ENCODE measurements at places on chromosomes 16 and 17.

DNA sequence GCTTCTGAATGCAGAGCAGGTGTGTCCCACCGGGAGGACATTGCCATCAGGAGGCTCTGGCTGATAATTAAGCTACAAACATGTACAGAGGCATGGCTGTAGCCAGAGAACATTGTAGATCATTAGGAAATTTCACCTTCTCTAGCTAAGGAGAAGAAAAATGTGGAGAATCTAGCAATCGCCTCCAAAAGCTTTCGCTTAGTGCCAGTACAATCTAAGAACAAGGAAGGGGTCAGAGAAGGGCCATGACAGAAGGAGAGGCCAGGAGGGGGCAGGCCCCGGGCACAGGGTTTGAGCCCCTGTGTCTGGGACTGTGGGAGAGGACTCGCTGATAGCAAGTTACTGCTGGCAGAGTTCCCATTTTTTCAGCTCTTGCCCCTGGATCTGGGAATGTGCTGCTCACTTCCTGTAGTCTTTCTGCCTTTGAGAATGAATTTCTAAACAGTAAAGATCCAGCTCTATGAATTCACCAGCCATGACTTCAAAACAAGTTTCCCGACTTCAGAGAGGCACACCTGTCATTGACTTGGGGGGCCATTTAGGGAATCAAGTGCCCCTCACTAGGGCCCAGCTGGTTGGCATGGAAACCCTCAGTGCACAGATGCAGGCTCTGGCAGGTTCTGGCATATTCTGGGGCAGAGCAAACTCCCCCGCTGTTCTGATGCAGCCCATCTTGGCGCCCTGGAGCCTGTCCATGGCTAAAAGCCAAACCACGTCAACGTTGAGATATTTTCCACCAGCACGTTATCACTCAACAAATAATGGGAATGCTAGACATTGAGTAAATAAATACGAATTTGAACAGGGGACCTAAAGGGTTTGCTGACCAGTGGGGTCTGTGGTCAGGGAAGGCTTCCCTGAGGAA, 59.5 kb upstream of the CACNG4 start:
- H3K4me1 ChIP-seq, result peaks cover 4% of the 10 kb centered on the region
- H3K36me3 ChIP-seq, result no peaks in the 10 kb centered on the region
- DNase-seq, result no peak
- H3K27me3 ChIP-seq, result no peaks in the 10 kb centered on the region
- H3K27ac ChIP-seq, result no peak overlapping the region
- no peak overlapping the region for H3K4me3 ChIP-seq

DNA sequence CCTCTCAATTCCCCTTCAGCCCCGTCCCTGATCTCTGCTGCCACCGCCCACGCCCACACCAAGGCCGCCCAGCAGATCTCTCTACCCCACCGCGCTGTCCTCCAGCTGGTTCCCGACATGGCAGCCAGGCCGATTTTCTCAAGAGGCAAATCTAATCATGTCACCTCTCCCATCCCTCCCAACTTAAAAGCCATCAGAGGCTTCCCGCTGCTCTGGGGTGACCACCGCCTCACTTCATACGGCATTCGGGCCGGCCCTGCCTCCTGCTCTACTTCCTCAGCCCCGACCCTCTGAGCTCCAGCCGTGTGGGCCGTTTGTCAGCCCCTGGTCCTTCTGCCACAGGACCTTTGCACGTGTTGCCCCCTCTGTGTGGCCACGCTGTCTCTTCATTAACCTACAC, 63.2 kb downstream of the RPH3AL start:
- H3K4me1 ChIP-seq, result peaks cover 14% of the 10 kb centered on the region
- no peak overlapping the region for H3K27ac ChIP-seq
- DNase-seq, result no peak
- H3K27me3 ChIP-seq, result no peaks in the 10 kb centered on the region

GRCh38 chr17:50445730-50446325, 19.8 kb downstream of the ACSF2 start:
- H3K4me3 ChIP-seq, result no peak overlapping the region
- H3K36me3 ChIP-seq, result peaks cover 2% of the 10 kb centered on the region
- no peak overlapping the region for H3K27ac ChIP-seq
- no peaks in the 10 kb centered on the region for H3K4me1 ChIP-seq
- DNase-seq, result no peak

DNA sequence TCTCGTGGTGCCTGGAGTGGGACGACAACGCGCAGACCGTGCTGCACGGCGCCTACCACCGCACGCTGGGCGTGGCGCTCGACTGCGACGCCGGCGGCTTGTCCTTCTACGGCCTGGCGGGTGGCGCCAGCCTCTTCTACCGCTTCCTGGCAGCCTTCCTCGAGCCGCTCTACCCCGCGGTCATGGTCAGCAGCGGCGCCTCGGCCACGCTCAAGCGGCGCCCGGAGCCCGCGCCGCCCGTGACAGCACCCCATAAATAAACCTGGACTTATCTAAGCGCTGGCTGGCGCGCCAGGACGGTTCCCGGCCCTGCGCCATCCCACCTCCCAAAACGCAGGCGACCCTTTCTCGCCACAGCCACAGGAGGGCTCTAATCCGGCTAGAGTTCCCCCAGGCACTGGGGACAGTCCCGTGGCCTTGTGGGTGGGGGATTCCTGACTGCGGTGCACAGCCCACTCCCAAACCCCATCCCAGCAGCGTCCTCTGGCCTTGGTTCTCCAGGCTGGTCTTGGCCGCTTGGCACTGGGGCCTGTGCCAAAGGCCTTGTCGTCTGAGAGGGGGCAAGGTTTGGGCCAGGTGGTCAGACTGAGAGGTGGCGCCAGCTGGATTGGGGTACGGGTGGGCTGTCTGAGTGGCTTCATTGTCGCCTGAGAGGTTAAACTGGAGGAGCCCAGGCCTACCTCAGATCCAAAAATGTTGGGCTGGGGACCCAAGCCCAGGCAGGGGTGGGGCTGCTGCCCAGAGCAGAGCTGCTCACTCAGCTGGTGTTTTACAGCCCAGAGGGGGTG, 10.1 kb upstream of the SLC16A5 start:
- H3K4me3 ChIP-seq, result peak overlapping the region; percentile 61
- H3K36me3 ChIP-seq, result no peaks in the 10 kb centered on the region
- no peaks in the 10 kb centered on the region for H3K27me3 ChIP-seq
- H3K4me1 ChIP-seq, result no peaks in the 10 kb centered on the region

- H3K27ac ChIP-seq, result no peak overlapping the region
- H3K27me3 ChIP-seq, result peaks cover 23% of the 10 kb centered on the region
- H3K36me3 ChIP-seq, result no peaks in the 10 kb centered on the region
- DNase-seq, result no peak
Observed at GRCh38 chr17:77273397-77274085, 132.8 kb downstream of the SEC14L1 start.

GRCh38 chr17:8580952-8581658, 49.4 kb downstream of the MYH10 start:
- peaks cover 2% of the 10 kb centered on the region for H3K27me3 ChIP-seq
- H3K4me3 ChIP-seq, result no peak overlapping the region
- no peak for DNase-seq
- H3K27ac ChIP-seq, result no peak overlapping the region

GRCh38 chr17:81395600-81396277, 482 bp downstream of the BAHCC1 start:
- no peak overlapping the region for H3K4me3 ChIP-seq
- H3K4me1 ChIP-seq, result peaks cover 20% of the 10 kb centered on the region
- peaks cover 66% of the 10 kb centered on the region for H3K27me3 ChIP-seq
- peaks cover 2% of the 10 kb centered on the region for H3K36me3 ChIP-seq

- H3K36me3 ChIP-seq, result peaks cover 23% of the 10 kb centered on the region
- no peak overlapping the region for H3K27ac ChIP-seq
- H3K4me3 ChIP-seq, result no peak overlapping the region
- H3K27me3 ChIP-seq, result no peaks in the 10 kb centered on the region
- no peak for DNase-seq
Observed at GRCh38 chr17:46117117-46117516, 76.1 kb downstream of the KANSL1 start.

DNA sequence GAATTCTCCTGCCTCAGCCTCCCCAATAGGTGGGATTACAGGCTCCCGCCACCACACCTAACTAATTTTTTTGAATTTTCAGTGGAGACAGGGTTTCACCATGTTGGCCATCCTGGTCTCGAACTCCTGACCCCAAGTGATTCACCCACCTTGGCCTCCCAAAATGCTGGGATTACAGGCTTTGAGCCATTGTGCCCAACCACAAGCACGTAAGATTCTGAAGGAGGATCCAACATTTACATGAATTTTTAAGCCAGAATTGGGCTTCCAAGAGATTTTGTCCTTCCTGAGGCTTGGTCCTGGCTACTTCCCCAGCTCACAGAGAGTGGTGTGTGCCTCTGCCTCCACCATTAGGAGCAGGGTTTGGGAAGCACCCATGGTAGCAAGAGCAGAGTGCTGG, 11.1 kb downstream of the G6PC3 start:
- no peak overlapping the region for H3K27ac ChIP-seq
- H3K36me3 ChIP-seq, result peaks cover 5% of the 10 kb centered on the region
- DNase-seq, result no peak
- H3K27me3 ChIP-seq, result no peaks in the 10 kb centered on the region
- no peaks in the 10 kb centered on the region for H3K4me1 ChIP-seq

DNA sequence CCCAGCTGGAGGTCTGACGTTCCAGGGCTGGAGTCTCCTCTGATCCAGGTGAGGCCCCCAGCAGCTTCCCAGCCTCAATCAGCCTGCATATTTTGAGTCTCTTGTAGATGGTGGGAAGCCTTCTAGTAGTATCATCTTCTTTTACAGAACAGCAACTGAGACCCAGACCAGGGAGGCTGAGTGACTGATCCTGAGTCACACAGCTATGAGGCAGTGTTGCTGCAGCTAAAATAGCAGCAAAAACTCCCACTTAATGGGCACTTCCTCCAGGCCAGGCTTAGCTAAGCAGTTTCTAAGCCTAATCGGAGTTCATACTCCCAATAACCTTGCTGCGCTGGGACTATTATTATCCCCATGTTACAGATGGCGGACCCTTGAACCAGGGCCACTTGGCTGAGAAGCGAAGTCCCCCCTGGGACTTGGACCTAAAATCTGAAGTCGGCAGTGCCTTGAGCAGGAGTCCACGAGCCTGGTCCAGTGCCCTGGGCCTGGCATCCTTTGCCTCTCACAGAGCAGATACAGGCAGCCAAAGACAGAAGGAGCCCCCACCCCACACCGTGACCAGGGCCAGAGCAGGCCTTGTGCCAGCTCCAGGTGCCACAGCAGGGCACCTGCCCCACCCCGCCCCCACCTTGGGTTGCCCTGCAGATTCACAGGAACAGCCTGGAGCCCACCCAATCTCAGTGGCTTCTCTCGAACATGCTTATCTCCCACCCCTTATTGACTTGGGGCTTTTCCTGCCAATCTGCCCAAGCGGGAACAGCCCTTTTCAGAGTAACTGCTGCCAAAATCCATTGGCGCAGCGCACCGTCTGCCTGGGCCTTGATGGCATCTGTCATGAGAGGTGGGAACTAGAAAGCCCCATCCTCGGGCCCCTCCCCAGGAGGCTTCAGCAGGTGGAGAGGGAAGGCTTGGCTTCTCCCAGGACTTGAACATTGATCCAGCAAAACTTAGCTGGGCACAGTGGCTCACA, 65.1 kb downstream of the SOCS1 start:
- H3K36me3 ChIP-seq, result peaks cover 6% of the 10 kb centered on the region
- peaks cover 37% of the 10 kb centered on the region for H3K4me1 ChIP-seq
- no peak overlapping the region for H3K4me3 ChIP-seq
- no peaks in the 10 kb centered on the region for H3K27me3 ChIP-seq
- peak overlapping the region; percentile 42 for H3K27ac ChIP-seq
- DNase-seq, result no peak

GRCh38 chr16:11684231-11685025, 16.2 kb downstream of the SNN start:
- no peak for DNase-seq
- H3K4me3 ChIP-seq, result no peak overlapping the region
- peaks cover 34% of the 10 kb centered on the region for H3K36me3 ChIP-seq
- peaks cover 35% of the 10 kb centered on the region for H3K4me1 ChIP-seq
- no peak overlapping the region for H3K27ac ChIP-seq
- no peaks in the 10 kb centered on the region for H3K27me3 ChIP-seq

GRCh38 chr16:68776821-68777485, 39.9 kb downstream of the CDH1 start:
- H3K36me3 ChIP-seq, result no peaks in the 10 kb centered on the region
- no peak for DNase-seq
- no peak overlapping the region for H3K27ac ChIP-seq
- peak overlapping the region; percentile 13 for H3K4me3 ChIP-seq

GRCh38 chr16:57042157-57043111, 49.9 kb upstream of the CPNE2 start:
- peak; percentile 64 for DNase-seq
- H3K4me3 ChIP-seq, result peak overlapping the region; percentile 80
- peaks cover 35% of the 10 kb centered on the region for H3K36me3 ChIP-seq
- no peaks in the 10 kb centered on the region for H3K27me3 ChIP-seq

- no peak overlapping the region for H3K27ac ChIP-seq
- DNase-seq, result no peak
- H3K36me3 ChIP-seq, result no peaks in the 10 kb centered on the region
- H3K4me3 ChIP-seq, result no peak overlapping the region
Observed at GRCh38 chr16:61371388-61371787, 664.9 kb downstream of the CDH8 start.

DNA sequence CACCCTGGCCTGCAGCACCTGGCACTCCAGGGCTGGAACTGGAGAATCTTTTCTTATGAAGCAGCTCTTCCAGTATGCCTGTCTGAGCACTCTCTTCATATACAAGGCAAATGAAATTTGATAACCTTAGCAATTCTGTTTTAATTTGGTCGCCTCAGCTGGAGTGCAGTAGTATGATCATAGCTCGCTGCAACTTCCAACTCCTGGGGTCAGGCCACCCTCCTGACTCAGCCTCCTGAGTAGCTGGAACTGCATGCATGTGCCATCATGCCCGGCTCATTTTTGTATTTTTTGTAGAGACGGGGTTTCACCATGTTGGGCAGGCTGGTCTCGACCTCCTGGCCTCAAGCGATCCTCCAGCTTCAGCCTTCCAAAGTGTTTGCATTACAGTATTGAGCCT, 140.8 kb upstream of the CHMP6 start:
- H3K27me3 ChIP-seq, result no peaks in the 10 kb centered on the region
- no peak overlapping the region for H3K4me3 ChIP-seq
- peaks cover 37% of the 10 kb centered on the region for H3K36me3 ChIP-seq

GRCh38 chr17:61340431-61341209, 59.0 kb upstream of the TBX2 start:
- H3K4me3 ChIP-seq, result no peak overlapping the region
- no peak for DNase-seq
- peaks cover 1% of the 10 kb centered on the region for H3K4me1 ChIP-seq
- no peak overlapping the region for H3K27ac ChIP-seq

DNA sequence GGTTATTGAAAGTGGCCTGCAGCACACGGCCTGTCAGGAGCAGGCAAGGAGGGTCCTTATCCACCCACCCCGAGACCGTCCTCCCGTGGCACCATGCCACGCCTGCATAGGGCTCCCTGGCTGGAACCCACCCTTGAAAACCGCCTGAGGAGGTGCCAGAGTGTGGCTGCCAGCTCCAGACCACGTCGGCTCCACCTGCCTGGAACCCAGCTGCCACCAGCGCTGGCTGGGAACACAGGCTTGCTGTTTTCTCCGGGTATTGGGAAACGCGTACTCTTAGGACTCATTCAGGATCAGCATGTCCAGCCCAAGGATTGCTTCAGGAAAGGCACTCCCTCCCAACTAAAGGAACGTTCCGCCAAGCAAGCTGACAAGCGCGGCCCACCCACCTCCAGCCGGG, 6.7 kb downstream of the ARL16 start:
- peaks cover 2% of the 10 kb centered on the region for H3K4me1 ChIP-seq
- no peak overlapping the region for H3K4me3 ChIP-seq
- H3K36me3 ChIP-seq, result peaks cover 3% of the 10 kb centered on the region
- no peaks in the 10 kb centered on the region for H3K27me3 ChIP-seq
- H3K27ac ChIP-seq, result no peak overlapping the region

- H3K36me3 ChIP-seq, result peaks cover 9% of the 10 kb centered on the region
- no peak overlapping the region for H3K27ac ChIP-seq
- no peaks in the 10 kb centered on the region for H3K27me3 ChIP-seq
Observed at GRCh38 chr16:3478242-3478925, 16.9 kb downstream of the C16orf90 start.

- H3K36me3 ChIP-seq, result peaks cover 3% of the 10 kb centered on the region
- no peak for DNase-seq
- peaks cover 14% of the 10 kb centered on the region for H3K4me1 ChIP-seq
- H3K27me3 ChIP-seq, result no peaks in the 10 kb centered on the region
Observed at GRCh38 chr16:29158785-29159184, 173.9 kb downstream of the LAT start.
